Activated CD4-positive, alpha-beta T cell treated with anti-CD3 and anti-CD28 coated beads for 36 hours (primary cell): ENCODE measurements at places on chromosomes 13 and 19. TPM values are rescaled to one million over a fixed set of nuclear protein-coding genes. Genes with fewer than 3 reads are reported as not detected.

Gene ZNF506
- total RNA-seq = 33.3 TPM

GRCh38 chr13:38880397-38880796 is 110.2 kb downstream of the STOML3 start:
- H3K27ac ChIP-seq = no peak overlapping the region
- H3K4me3 ChIP-seq = no peak overlapping the region
- no peaks in the 10 kb centered on the region for H3K36me3 ChIP-seq
- no peaks in the 10 kb centered on the region for H3K4me1 ChIP-seq
- no peak for DNase-seq
- peaks cover 16% of the 10 kb centered on the region for H3K27me3 ChIP-seq

DNA sequence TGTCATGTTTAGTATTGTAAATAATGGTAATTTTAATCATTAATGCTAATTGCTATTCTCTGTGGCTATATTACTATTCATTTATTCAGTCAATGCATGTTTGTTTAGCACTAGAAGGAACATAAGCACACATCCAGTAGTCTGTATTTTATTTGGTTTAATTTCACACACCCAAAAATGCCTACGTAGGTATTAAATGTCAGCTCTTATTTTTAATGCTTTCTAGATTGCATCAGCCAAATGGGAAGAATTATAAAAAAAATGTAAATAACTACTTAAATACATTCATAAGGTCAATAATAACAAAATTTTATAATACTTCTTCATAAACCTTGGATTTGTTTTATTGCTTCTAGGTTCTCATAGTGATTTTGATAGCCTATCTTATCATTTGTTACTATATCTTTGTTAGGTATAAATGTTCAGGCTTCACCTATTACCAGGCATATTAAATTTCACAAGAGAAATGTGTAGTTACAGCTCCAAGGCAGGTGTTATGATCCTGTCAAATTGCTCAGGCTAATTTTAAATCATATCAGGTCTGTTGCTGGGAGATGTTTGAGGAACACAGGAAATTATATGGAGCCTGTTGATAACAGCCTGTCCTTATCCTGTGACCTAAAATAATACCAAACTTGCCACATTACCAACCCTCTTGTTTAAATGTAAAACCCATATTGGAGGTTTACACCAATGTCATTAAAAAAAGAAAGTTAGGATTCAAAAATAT is 34.4 kb downstream of the ITGBL1 start:
- H3K4me1 ChIP-seq = no peaks in the 10 kb centered on the region
- H3K36me3 ChIP-seq = no peaks in the 10 kb centered on the region
- no peaks in the 10 kb centered on the region for H3K27me3 ChIP-seq
- no peak overlapping the region for H3K4me3 ChIP-seq

GRCh38 chr13:48545608-48546007 is 12.7 kb upstream of the RCBTB2 start:
- H3K36me3 ChIP-seq = no peaks in the 10 kb centered on the region
- no peak overlapping the region for H3K27ac ChIP-seq
- H3K4me3 ChIP-seq = no peak overlapping the region

- no peak for DNase-seq
- H3K36me3 ChIP-seq = no peaks in the 10 kb centered on the region
- H3K4me3 ChIP-seq = no peak overlapping the region
- H3K4me1 ChIP-seq = no peaks in the 10 kb centered on the region
- H3K27me3 ChIP-seq = no peaks in the 10 kb centered on the region
- H3K27ac ChIP-seq = no peak overlapping the region
Measured at GRCh38 chr13:111620166-111620565, 299.7 kb downstream of the TEX29 start.

DNA sequence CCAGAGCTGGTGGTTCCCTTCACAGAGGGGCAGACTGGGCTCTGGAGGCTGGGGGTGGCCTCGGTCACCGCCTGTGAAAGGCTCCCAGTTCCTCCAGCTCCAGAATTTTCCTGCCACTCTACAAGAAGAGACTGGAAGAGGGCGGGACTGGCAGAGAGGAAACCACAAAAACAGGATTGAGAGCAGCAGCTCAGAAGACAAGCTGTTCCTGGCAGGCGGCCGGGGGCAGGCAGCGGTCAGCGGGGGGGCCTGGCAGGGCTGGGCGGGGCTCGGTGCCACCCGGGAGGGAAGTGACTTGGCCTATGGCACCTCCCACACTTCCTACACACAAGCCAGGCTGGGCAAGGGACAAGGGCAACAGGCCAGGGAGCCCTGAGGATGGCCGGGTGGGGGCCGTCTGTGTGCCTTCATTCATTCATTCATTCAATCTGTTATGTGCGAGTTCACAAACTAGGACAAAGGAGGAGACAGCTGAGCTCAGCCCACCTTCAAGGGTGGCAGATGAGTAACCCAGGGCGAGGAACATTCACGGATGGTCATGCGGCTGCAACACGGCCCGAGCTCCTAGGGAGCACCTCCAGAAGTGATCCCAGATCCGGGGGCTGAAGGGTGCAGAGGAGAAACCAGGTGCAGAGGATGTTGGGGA is 16.9 kb upstream of the BTBD2 start:
- no peaks in the 10 kb centered on the region for H3K36me3 ChIP-seq
- no peaks in the 10 kb centered on the region for H3K27me3 ChIP-seq
- peak overlapping the region; percentile 85 for H3K27ac ChIP-seq

Gene SMIM44
- total RNA-seq = not detected

Gene DACH1
- 0.21 TPM for total RNA-seq

Gene EFNA2
- not detected for total RNA-seq

Gene ZNF208
- total RNA-seq = 3.4 TPM

DNA sequence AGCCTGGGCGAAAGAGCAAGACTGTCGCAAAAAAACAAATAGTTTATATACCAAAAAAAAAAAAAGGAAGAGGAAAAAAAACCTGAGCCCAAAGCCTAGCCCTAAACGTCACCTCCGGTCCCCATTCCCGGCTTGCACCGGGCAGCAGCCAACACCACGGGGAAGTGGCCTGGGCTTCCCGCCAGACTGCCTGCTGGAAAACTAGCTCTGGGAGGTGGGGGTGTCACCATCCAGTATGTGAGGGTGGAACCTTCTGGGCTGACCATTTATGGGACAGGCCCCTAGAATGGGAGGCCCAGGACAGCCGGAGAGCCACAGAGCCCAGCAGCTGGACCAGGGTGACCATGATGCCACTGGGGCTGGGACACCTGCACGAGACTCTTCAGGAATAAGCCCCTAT is 37.3 kb downstream of the IL12RB1 start:
- H3K27me3 ChIP-seq = no peaks in the 10 kb centered on the region
- DNase-seq = no peak
- no peak overlapping the region for H3K27ac ChIP-seq
- peaks cover 33% of the 10 kb centered on the region for H3K4me1 ChIP-seq
- H3K36me3 ChIP-seq = no peaks in the 10 kb centered on the region
- no peak overlapping the region for H3K4me3 ChIP-seq

DNA sequence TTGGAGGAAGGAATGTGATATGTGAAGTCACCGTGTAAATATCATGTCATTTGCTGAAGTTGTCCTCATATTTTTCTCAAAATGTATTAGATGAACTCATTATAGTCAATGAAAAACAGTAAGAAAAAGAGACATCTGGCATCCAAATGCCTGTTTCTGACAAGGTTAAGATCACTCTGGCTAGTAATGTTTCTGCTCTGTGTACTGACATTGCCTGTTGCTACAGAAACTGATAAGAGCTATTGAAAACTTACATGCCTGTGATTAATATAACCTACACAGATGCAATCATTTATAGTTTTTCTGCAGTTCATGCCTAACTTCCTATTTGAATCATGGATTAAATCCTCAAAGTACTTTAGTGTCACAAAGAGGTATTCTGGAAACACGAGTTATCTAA is 249.8 kb downstream of the NBEA start:
- no peak overlapping the region for H3K4me3 ChIP-seq
- no peaks in the 10 kb centered on the region for H3K27me3 ChIP-seq
- no peak overlapping the region for H3K27ac ChIP-seq
- no peaks in the 10 kb centered on the region for H3K4me1 ChIP-seq
- H3K36me3 ChIP-seq = peaks cover 3% of the 10 kb centered on the region

DNA sequence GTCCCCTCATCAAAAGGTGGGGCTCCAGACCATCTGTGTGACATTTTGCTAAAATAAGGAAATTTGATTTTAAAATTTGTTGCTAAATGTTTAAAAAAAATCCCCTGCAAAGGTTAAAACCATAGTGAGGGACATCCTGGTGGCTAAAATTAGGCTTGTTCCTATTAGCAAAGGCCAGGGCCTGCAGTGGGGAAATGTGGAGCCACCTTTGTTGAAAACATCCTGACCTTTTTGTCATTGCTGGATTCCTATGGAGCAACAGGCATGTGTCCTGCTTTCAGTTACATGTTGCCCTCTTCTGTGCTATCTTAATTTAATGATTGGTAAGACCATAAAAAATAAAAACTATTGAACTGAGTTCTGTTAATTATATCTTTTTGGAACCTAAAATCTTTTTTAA is 524.3 kb downstream of the KCTD12 start:
- no peaks in the 10 kb centered on the region for H3K36me3 ChIP-seq
- no peak overlapping the region for H3K27ac ChIP-seq
- DNase-seq = no peak
- no peak overlapping the region for H3K4me3 ChIP-seq
- no peaks in the 10 kb centered on the region for H3K27me3 ChIP-seq

GRCh38 chr13:49304763-49305700 is 57.3 kb downstream of the CDADC1 start:
- no peak overlapping the region for H3K4me3 ChIP-seq
- no peak for DNase-seq
- no peaks in the 10 kb centered on the region for H3K27me3 ChIP-seq
- H3K27ac ChIP-seq = no peak overlapping the region
- H3K36me3 ChIP-seq = no peaks in the 10 kb centered on the region

DNA sequence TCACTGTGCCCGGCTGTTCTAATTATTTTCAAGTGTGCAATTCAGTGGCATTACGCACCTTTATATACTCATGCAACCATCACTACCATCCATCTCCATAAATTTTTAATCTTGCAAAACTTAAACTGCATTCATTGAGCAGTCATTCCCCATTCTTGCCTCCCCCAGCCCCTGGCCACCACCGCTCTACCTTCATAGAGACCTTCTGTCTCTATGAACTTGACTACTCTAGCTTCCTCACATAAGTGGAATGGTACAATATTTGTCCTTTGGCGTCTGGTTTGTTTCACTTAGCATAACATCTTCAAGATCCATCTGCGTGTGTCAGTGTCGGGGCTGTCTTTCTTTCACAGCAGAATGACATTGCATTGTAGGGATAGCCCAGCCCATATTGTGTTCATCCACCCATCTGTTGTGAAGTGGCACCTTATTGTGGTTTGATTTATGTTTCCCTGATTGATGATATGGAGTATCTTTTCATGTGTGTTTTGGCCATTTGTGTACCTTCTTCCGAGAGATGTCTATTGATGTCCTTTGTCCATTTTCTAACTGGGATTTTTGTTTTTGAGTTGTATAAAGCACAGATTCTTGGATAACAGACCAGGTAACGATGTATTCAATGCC is 64.8 kb upstream of the FLT1 start:
- H3K4me1 ChIP-seq = no peaks in the 10 kb centered on the region
- H3K27ac ChIP-seq = no peak overlapping the region
- H3K36me3 ChIP-seq = no peaks in the 10 kb centered on the region

GRCh38 chr13:85068231-85068630 is 731.0 kb downstream of the SLITRK6 start:
- H3K27ac ChIP-seq = no peak overlapping the region
- no peak overlapping the region for H3K4me3 ChIP-seq
- no peaks in the 10 kb centered on the region for H3K27me3 ChIP-seq
- no peaks in the 10 kb centered on the region for H3K36me3 ChIP-seq
- H3K4me1 ChIP-seq = no peaks in the 10 kb centered on the region

Gene CYP2S1
- 0.46 TPM for total RNA-seq

Gene FAM124A
- total RNA-seq = 0.16 TPM

GRCh38 chr19:38639679-38640078 is 7.8 kb upstream of the ACTN4 start:
- H3K36me3 ChIP-seq = peaks cover 14% of the 10 kb centered on the region
- no peak overlapping the region for H3K4me3 ChIP-seq
- DNase-seq = no peak
- peaks cover 25% of the 10 kb centered on the region for H3K4me1 ChIP-seq

GRCh38 chr19:45094137-45094536 is 1.2 kb downstream of the PPP1R37 start:
- H3K4me3 ChIP-seq = peak overlapping the region; percentile 89
- H3K27ac ChIP-seq = peak overlapping the region; percentile 73
- H3K4me1 ChIP-seq = peaks cover 61% of the 10 kb centered on the region

Gene POU2F2
- total RNA-seq = 43.6 TPM

DNA sequence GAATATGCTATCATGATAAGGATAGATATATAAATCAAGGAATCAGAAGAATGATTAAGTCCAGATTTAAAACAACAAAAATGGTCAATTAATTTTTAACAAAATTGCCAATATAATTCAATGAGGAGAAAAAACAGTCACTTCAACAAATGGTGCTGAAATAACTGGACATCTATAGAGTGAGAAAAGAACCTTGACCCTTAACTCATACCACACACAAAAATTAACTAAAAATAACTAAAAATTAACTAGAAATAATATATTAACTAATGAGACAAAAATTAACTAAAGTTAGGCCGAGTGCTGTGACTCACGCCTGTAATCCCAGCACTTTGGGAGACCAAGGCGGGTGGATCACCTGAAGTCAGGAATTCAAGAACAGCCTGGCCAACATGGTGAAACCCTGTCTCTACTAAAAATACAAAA is 9.5 kb downstream of the LGALS7 start:
- no peak overlapping the region for H3K27ac ChIP-seq
- DNase-seq = no peak
- no peaks in the 10 kb centered on the region for H3K27me3 ChIP-seq

DNA sequence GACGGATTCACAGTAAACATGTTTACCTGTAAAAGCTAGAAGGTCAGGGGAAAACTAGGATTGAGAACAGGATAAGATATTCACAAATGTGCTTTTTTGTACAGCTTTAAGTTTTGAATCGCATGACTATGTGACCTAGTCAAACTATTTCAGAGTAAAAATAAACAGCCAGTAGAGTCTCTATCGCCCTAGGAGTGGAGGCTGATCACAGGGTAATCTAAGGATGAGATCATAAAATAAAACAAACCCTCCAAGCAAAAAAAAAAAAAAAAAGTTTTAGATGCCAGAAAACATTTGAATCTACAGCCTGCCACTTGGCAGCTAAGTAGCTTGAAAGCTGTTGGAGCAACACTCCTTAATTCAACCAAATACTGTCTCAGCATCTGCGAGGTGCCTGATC is 26.8 kb downstream of the ZNF350 start:
- no peak overlapping the region for H3K27ac ChIP-seq
- H3K27me3 ChIP-seq = no peaks in the 10 kb centered on the region
- peaks cover 44% of the 10 kb centered on the region for H3K36me3 ChIP-seq

DNA sequence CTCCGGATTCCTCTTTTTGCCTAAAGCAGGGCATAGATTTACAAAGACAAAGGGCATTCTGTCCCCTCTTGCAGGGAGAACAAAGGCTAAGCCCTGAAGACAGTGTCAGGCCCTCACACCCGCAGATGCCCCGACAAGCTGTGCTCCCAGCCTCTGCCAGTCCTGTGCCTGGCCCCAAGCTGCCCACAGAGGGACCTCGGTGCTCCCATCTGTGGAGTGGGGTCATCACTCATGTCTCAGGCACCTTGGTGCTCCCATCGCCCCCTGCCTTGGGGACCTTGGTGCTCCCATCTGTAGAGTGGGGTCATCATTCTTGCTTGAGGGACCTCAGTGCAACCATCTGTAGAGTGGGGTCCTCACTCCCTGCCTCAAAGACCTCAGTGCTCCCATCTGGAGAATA is 24.3 kb downstream of the C13orf46 start:
- no peak overlapping the region for H3K27ac ChIP-seq
- no peaks in the 10 kb centered on the region for H3K27me3 ChIP-seq
- no peaks in the 10 kb centered on the region for H3K36me3 ChIP-seq
- no peak overlapping the region for H3K4me3 ChIP-seq
- peaks cover 6% of the 10 kb centered on the region for H3K4me1 ChIP-seq

- H3K36me3 ChIP-seq = no peaks in the 10 kb centered on the region
- H3K4me3 ChIP-seq = no peak overlapping the region
- no peak overlapping the region for H3K27ac ChIP-seq
Measured at GRCh38 chr13:102298051-102298450, 103.8 kb downstream of the FGF14 start.

Gene BLVRB
- total RNA-seq = 34.1 TPM

Gene PVR
- total RNA-seq = 10.9 TPM

Gene SHISA2
- not detected for total RNA-seq
